T-helper 17 cell (primary cell): ENCODE measurements at places on chromosomes 6 and 20.

DNA sequence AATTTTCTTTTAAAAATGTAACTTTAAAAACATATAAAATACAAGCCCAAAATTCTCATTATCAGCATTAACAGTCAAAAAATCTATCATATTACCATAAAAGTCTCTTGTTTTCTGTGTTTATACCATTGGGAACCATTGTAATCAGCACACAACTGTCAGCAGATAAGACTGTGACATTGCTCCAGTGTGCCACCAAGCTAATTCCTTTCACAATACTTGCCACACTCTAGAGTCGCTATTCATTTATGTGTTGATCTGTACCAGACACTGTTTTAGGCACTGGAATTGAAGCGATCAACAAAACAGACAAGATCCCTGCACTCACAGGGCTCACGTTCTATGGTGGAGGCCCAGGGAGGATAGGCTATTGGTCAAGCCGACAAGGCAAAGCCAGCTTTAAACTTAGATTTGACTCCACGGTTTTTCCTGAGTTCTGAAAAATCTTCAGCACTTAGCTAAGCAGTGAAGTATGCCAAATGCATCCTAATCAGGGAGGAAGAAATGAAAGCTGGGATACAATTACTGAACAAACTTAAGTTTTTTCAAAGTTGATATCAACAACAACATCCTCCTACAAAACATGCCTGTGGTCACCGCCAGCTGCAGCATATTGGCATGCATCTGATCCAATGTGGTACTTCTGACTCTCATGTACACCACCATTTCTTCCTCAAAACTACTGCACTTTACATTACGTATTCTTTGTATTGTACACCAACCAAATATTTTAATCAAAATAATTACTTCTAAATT, 60.5 kb downstream of the GMDS start:
- no peak overlapping the region for H3K4me3 ChIP-seq
- H3K27me3 ChIP-seq: peaks cover 6% of the 10 kb centered on the region
- no peak overlapping the region for H3K27ac ChIP-seq
- peaks cover 8% of the 10 kb centered on the region for H3K36me3 ChIP-seq

DNA sequence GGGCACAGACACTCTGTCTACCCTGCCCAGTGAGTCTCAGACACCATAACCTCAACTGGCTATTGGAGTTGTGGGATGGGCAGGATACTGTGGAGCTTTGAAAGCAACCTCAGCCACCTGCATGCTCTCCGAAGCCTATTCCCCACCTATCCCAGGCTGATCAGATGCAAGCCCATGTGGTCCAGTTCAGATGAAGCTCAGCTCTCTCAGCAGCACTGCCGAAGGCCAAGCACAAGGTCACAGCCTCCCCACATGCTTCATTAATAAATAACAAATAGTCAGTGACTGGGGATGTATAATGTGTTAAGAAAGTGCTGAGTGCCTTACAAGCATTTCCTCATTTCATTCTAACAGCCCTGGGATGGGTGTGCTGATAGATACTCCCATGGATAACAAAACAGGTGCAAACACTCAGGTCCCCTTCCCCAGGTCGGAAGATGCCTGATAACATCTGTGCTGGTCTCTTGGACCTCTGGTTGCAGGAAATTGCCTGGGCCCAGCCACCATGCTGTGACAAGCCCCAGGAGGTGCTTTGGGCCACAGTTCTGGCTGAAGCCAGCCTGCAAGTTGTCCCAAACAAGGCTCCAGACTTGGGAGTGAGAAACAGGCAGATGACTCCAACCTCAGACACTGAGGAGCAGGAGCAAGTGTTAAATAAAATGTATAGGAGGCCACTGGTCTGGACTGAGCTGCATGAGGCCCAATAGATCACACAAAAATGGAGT, 3.7 kb downstream of the ACSS1 start:
- H3K4me3 ChIP-seq: peak overlapping the region; percentile 19
- H3K27ac ChIP-seq: peak overlapping the region; percentile 93
- peaks cover 3% of the 10 kb centered on the region for H3K36me3 ChIP-seq
- no peak for DNase-seq
- peaks cover 49% of the 10 kb centered on the region for H3K4me1 ChIP-seq

GRCh38 chr20:3823881-3824280, 3.5 kb downstream of the AP5S1 start:
- H3K4me3 ChIP-seq: no peak overlapping the region
- no peaks in the 10 kb centered on the region for H3K27me3 ChIP-seq
- no peak for DNase-seq
- no peak overlapping the region for H3K27ac ChIP-seq
- H3K4me1 ChIP-seq: peaks cover 12% of the 10 kb centered on the region
- H3K36me3 ChIP-seq: peaks cover 2% of the 10 kb centered on the region

- H3K4me3 ChIP-seq: no peak overlapping the region
- peaks cover under 1% of the 10 kb centered on the region for H3K4me1 ChIP-seq
- peaks cover 16% of the 10 kb centered on the region for H3K27me3 ChIP-seq
- no peak for DNase-seq
- no peaks in the 10 kb centered on the region for H3K36me3 ChIP-seq
- no peak overlapping the region for H3K27ac ChIP-seq
Observed at GRCh38 chr6:75370011-75370410, 85.4 kb upstream of the TMEM30A start.

- H3K36me3 ChIP-seq: no peaks in the 10 kb centered on the region
- no peak overlapping the region for H3K27ac ChIP-seq
- no peaks in the 10 kb centered on the region for H3K4me1 ChIP-seq
- DNase-seq: no peak
- no peak overlapping the region for H3K4me3 ChIP-seq
Observed at GRCh38 chr6:126831461-126831860, 287.0 kb upstream of the RSPO3 start.

- H3K4me1 ChIP-seq: peaks cover 14% of the 10 kb centered on the region
- no peak overlapping the region for H3K27ac ChIP-seq
- no peak for DNase-seq
Observed at GRCh38 chr6:167798453-167798852, 28.3 kb upstream of the AFDN start.

- H3K27me3 ChIP-seq: peaks cover 61% of the 10 kb centered on the region
- H3K4me1 ChIP-seq: peaks cover 3% of the 10 kb centered on the region
- DNase-seq: no peak
Observed at GRCh38 chr20:51156041-51156982, 133.4 kb upstream of the KCNG1 start.

GRCh38 chr6:33107641-33108040, 31.9 kb downstream of the HLA-DPB1 start:
- H3K4me3 ChIP-seq: no peak overlapping the region
- peaks cover 7% of the 10 kb centered on the region for H3K36me3 ChIP-seq
- peaks cover 8% of the 10 kb centered on the region for H3K4me1 ChIP-seq
- no peak for DNase-seq
- H3K27ac ChIP-seq: no peak overlapping the region
- peaks cover 61% of the 10 kb centered on the region for H3K27me3 ChIP-seq

DNA sequence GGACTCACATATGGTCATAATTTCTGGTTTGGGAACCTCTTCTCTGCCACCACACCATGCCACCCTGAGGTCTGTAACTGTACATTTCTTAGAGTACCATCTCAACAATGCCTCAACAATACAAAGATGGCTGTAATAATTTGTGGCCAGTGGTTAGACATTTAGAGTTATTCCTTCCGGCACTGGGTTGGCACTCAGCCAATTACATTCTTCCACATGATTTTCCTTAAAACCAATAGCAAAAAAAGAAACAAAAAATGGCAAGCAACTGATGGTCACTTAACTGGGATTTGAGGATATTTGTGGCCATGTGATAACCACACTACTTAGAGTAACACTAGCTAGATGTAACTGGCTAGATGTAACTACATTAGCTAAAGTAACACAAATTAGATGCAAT, 79.9 kb downstream of the SEL1L2 start:
- no peaks in the 10 kb centered on the region for H3K4me1 ChIP-seq
- no peak overlapping the region for H3K4me3 ChIP-seq
- no peaks in the 10 kb centered on the region for H3K36me3 ChIP-seq
- H3K27me3 ChIP-seq: peaks cover 13% of the 10 kb centered on the region
- no peak for DNase-seq

GRCh38 chr6:44180886-44181285, 22.3 kb downstream of the CAPN11 start:
- peaks cover 7% of the 10 kb centered on the region for H3K4me1 ChIP-seq
- DNase-seq: no peak
- no peak overlapping the region for H3K4me3 ChIP-seq
- H3K36me3 ChIP-seq: no peaks in the 10 kb centered on the region

GRCh38 chr6:145733810-145734209, 1.5 kb downstream of the EPM2A start:
- peak overlapping the region; percentile 63 for H3K4me3 ChIP-seq
- H3K27me3 ChIP-seq: no peaks in the 10 kb centered on the region
- no peaks in the 10 kb centered on the region for H3K36me3 ChIP-seq

DNA sequence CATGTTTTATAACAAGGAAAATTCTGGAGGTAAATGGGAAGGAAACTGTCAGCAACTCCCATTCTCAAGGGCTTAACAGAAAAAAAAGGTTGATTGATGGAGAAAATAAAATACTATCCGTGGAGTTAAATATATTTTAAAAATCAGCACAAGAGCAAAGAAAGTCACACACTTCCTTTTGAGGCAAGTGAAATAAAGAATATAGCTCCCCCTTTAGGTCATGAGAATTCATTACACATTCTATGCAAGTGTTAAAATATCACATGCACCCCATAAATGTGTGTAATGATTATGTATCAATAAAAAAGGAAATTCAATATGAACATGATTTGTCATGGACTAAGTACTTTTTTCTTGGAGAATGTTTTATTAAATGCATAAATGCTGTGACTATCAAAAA, 349.2 kb downstream of the TPBG start:
- DNase-seq: no peak
- peaks cover 3% of the 10 kb centered on the region for H3K4me1 ChIP-seq
- H3K4me3 ChIP-seq: no peak overlapping the region
- peaks cover 4% of the 10 kb centered on the region for H3K36me3 ChIP-seq
- peaks cover 40% of the 10 kb centered on the region for H3K27me3 ChIP-seq

- no peak for DNase-seq
- H3K36me3 ChIP-seq: no peaks in the 10 kb centered on the region
- peak overlapping the region; percentile 80 for H3K4me3 ChIP-seq
- H3K27me3 ChIP-seq: no peaks in the 10 kb centered on the region
- H3K4me1 ChIP-seq: peaks cover 24% of the 10 kb centered on the region
Observed at GRCh38 chr6:154732538-154733182, 556 bp upstream of the SCAF8 start.

GRCh38 chr6:35302604-35303241, 5.1 kb downstream of the DEF6 start:
- peaks cover 57% of the 10 kb centered on the region for H3K4me1 ChIP-seq
- peaks cover 15% of the 10 kb centered on the region for H3K36me3 ChIP-seq
- H3K4me3 ChIP-seq: peak overlapping the region; percentile 92
- peak; percentile 81 for DNase-seq
- peak overlapping the region; percentile 98 for H3K27ac ChIP-seq

DNA sequence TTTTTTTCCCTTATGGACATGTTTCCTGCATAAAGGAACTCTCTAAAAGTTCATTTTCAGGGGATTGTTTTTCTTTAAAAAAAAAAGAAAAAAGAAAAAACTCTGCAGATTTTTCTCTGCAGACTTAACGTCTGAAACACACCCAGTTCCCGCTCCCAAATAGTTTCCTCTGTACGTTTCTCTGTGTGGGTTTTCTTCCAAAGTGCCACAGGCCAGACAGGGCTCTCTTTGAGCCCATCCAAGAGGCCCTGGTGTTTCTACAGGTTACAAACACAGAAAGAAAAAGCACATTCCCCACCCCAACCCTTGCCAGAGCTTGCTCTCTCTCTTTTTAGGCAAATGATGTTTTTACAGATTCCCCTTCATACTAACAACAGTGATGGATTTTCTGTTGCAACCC, 258.6 kb downstream of the FNDC1 start:
- H3K4me3 ChIP-seq: no peak overlapping the region
- H3K27ac ChIP-seq: no peak overlapping the region
- peaks cover 41% of the 10 kb centered on the region for H3K27me3 ChIP-seq
- H3K4me1 ChIP-seq: peaks cover 2% of the 10 kb centered on the region
- DNase-seq: no peak

GRCh38 chr20:51188941-51189340, 166.0 kb upstream of the KCNG1 start:
- DNase-seq: no peak
- peaks cover 47% of the 10 kb centered on the region for H3K27me3 ChIP-seq
- H3K4me1 ChIP-seq: no peaks in the 10 kb centered on the region
- H3K27ac ChIP-seq: no peak overlapping the region
- H3K4me3 ChIP-seq: no peak overlapping the region
- no peaks in the 10 kb centered on the region for H3K36me3 ChIP-seq

GRCh38 chr6:11318835-11319813, 86.7 kb upstream of the NEDD9 start:
- H3K4me1 ChIP-seq: peaks cover 40% of the 10 kb centered on the region
- H3K27me3 ChIP-seq: no peaks in the 10 kb centered on the region
- DNase-seq: no peak
- H3K4me3 ChIP-seq: peak overlapping the region; percentile 3
- H3K27ac ChIP-seq: peak overlapping the region; percentile 96
- H3K36me3 ChIP-seq: peaks cover 8% of the 10 kb centered on the region

GRCh38 chr6:157246048-157246630, 77.2 kb downstream of the TMEM242 start:
- H3K36me3 ChIP-seq: no peaks in the 10 kb centered on the region
- no peak overlapping the region for H3K27ac ChIP-seq
- H3K4me3 ChIP-seq: no peak overlapping the region
- DNase-seq: no peak
- H3K27me3 ChIP-seq: peaks cover 4% of the 10 kb centered on the region
- H3K4me1 ChIP-seq: no peaks in the 10 kb centered on the region

DNA sequence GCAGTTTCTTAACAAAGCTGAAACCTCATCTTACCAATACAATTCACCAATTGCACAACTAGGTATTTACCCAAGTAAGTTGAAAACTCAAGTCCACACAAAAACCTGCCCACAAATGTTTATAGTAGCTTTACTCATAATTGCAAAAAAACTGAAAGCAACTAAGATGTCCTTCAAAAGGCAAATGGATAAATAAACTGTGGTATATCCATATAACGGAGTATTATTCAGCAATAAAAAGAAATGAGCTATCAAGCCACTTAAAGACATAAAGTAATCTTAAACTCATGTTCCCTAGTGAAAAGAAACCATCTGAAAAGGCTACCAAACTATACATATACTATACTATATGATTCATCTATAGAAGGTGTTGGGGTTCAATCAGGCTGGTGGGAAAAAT, 179.7 kb downstream of the HACE1 start:
- DNase-seq: no peak
- H3K4me3 ChIP-seq: no peak overlapping the region
- H3K4me1 ChIP-seq: peaks cover 15% of the 10 kb centered on the region
- H3K27ac ChIP-seq: no peak overlapping the region
- no peaks in the 10 kb centered on the region for H3K27me3 ChIP-seq
- no peaks in the 10 kb centered on the region for H3K36me3 ChIP-seq
